ENCODE measurements at places on chromosomes 12 and 14.

GRCh38 chr12:89789862-89790261 lies 81.2 kb upstream of the ATP2B1 start:
- DNase-seq, result no peak

- no peak for DNase-seq
Observed at GRCh38 chr12:107955966-107956643, 173.0 kb upstream of the WSCD2 start.

DNA sequence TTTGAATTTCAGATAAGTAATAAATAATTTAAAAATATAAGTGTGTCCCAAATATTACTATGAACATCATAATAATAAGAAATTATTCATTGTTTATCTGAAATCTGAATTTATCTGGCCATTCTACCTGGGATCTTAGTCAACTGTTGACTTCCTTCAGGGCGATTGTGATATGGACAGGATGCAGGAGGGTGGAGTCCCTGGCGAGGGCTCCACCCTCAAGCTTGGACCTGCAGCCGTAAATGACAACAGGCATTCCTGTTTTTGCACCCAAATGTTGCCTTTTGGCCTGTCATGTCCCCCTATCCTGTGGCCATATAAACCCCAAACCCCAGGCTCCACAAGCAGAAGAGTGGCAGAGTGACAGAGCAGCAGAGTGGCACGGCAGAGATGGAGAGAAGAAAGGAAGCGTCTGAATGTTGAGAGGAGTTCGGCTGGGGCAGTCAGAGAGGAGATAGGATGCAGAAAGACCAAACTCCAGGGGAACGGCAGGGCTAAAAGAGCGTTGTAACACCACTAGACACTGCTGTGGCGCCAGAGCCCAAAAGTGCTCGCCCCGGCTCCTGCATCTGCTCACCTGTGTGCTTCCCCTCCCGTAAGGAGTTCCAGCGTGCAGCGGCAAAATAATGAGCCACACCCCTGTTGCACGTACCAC lies 39.4 kb upstream of the FUT8 start:
- no peak for DNase-seq

GRCh38 chr12:40312982-40313576 lies 88.3 kb downstream of the LRRK2 start:
- no peak for DNase-seq

GRCh38 chr12:124338448-124338847 lies 43.6 kb downstream of the RFLNA start:
- DNase-seq, result no peak

DNA sequence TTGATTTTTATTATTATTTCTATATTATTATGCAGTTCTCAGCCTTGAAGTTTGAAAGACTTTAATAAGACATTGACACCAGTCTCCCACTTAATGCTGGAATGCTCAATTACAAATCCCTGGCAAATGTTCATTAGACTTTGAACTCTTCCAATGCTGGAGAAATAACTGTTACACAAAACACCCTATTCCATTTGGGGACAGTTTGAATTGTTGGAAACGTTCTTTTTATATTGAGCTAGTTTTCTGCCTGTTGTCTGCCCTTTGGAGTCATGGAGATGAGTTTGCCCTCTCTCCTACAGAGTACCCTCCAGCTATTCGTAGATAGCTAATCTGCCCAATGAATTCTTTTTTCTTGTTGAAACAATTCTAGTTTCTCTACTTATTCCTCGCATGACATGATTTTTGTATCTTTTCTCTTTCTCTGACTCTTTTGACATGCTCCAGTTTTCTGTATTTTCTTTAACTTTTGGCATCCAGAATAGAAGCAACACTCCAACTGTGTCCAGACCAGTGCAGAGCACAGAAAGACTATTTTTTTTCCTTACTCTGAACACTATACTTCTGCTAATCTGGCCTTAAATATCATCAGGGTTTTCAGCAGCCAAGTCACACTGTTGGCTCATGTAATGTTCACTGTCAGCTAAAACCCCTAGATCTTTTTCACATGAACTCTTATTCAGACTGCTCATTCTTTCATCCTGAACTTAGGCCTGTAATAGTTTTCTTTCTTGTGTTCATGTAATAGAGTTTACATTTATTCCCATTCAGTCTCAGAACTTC lies 379.3 kb downstream of the RAD51B start:
- no peak for DNase-seq

DNA sequence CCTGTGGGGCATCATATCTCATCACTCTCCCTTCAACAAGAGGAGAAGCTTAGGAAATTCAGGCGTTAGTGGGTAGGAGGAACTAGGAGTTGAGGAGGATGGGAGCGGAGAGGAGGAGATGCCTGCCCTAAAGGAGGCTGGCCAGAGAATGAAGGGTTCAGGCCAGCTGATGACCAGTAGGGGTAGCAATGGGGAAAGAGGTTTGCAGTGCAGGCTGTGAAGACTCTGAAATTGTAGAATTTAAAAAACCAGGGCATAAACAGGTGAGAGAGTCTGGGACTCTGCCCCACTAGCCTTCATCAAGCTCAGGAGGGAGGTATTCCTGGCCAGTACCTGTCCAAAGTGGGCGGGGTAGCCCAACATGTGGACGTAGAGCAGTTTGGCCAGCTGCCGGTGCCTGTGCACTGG lies 809 bp downstream of the AP1G2 start:
- DNase-seq, result no peak

DNA sequence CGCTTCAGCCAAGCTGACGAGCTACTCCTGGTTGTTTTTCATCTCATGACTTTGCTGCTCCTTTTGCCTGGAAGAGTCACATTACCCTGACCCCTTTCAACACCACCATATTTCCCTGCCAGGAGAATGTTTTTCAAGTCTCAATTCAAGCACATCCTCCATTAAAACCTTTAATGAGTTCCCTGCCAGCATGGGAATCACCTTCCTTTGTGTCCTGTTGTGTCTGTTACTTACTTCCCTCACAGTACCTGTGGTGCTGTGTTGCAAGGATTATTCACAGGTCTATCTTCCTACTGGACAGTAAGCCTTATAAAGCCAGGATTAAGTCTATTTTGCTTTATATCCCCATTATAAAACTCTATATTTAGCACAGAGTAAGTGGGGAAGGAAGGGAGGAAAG lies 13.6 kb upstream of the SLC35F4 start:
- DNase-seq, result no peak
